ENCODE measurements at places on chromosomes 13 and 19.

DNA sequence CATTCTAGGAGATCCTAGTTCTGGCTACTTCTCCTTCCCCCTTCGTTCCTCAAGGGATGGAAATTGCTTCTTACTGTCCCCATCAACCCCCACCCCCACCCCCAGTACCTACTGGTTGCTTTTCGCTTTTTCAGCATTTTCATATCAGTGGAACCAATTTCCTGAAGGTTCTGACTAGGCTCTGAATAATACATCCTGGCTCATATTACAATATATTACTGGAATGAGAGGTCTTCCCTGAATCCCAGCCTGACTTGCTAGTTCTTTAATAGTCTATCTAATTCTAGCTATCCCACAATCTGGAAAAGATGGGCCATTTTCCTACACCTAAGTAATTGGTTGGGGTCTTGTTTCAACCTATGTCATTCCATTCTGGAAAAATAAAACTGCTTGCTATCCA is 207.4 kb downstream of the COG6 start:
- no peak for DNase-seq

DNA sequence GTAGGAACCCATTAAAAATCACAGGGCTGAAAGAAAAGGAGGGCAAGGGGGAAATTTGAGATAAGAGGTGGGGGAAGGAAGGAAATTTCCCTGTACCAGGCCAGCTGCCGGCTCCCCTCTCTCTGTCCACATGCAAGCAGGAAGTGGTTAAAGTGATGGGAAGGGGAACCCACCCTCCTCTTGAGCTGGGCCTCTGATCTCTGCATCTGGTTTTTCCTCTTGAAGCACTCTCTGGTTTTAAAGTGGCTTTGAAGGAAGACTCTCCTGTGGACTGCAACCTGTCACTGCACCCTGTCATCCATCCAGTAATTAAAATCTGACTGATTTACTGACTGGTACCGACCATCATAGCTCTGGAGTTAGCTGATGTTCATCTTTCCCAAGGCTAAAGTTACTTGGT is 239.6 kb downstream of the TSHZ3 start:
- no peak for DNase-seq

DNA sequence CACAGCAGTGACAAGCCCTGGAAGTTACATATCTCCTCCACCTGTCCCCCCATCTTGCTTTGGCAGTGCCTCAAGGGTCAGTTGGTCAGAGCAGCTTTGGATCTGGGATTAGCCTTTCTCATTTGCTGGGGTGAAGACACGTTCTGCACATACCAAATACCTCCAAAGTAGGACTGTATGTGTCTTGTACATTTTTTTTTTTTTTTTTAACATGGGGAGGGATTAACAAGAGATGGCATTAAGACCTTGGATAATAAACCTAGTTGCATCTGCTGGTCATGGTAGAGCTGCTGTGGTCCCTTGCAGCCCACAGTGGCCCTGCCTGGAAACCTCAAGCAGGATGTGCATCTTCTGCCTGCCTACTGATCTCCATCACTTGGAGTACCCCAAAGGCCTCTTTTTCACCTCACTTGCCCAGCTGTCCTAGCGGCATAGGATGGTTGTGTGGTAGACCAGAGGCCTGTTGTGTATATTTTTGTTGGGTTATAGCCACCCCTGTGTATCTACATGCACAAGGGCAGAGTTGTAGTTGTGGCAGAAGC is 2.5 kb downstream of the RPS19 start:
- no peak for DNase-seq

- DNase-seq: no peak
Observed at GRCh38 chr13:40631605-40632004, 34.8 kb downstream of the FOXO1 start.

DNA sequence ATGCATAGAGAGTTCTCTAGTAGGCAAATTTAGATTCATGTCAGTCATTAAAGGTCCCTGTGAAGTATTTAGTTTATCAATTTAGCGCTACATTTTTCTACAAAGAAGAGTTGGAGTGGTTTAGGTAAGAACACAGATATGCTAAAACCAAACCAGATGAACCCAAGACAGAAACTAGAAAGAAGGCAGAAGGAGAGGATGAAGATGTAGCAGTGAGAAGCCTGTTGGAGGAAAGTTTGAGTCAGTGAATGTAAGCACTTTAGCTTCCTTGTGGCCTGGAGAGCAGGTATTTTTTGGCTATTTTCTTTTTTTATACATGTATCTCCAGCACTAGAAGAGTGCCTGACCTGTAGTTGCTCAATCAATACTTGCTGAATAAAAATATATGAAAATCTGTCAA is 223.7 kb downstream of the KCNRG start:
- DNase-seq: no peak

GRCh38 chr19:36103842-36104552 is 6.9 kb upstream of the OVOL3 start:
- no peak for DNase-seq

DNA sequence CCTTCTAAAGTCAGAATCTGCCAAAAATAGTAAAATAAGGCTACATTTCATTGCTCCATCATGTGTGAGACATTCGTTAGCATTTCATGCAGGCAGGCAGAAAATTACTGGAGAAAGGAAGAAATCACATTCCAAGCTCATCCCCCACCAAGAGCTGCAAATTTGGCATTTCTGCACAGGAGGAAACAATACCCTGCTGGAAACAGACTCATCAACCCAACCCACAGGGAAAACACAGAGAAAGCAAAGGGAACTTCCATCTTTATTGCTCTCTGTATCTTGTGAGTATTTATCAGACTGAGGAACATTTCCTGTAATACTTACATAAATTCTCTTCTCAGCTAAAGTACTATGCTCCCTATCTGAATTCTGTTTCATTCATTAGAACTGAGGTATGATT is 95.7 kb downstream of the KCTD12 start:
- DNase-seq: no peak

DNA sequence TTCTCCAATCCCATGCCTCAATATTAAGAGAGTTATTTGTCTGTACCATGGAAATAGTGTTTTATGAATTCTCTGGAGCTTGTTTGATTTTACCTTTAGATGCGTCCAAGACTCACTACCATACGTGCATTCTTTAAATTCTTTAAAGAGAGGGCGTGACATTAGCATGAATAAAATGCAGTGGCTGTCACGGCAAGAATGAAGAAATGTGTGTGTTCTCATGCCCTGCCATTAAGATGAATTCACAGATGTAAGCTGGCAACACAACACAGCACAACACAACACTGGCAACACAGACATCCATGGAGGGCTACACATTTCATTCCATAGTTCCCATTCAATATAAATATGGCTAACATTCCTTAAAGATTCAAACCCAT is 213.4 kb downstream of the ENOX1 start:
- no peak for DNase-seq

GRCh38 chr13:95113601-95114000 is 187.7 kb downstream of the ABCC4 start:
- no peak for DNase-seq

DNA sequence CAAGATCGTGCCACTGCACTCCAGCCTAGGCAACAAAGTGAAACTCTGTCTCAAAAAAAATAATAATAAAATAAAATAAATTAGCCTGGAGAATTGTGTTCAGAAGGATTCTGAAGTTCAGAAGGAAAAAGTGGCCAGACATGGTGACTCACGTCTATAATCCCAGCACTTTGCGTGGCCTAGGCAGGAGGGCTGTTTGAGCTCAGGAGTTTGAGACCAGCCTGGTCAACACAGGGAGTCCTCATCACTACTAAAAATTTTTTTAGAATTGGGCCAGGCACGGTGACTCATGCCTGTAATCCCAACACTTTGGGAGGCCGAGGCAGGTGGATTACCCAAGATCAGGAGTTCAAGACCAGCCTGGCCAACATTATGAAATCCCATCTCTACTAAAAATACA is 6.0 kb downstream of the RDH8 start:
- DNase-seq: no peak

DNA sequence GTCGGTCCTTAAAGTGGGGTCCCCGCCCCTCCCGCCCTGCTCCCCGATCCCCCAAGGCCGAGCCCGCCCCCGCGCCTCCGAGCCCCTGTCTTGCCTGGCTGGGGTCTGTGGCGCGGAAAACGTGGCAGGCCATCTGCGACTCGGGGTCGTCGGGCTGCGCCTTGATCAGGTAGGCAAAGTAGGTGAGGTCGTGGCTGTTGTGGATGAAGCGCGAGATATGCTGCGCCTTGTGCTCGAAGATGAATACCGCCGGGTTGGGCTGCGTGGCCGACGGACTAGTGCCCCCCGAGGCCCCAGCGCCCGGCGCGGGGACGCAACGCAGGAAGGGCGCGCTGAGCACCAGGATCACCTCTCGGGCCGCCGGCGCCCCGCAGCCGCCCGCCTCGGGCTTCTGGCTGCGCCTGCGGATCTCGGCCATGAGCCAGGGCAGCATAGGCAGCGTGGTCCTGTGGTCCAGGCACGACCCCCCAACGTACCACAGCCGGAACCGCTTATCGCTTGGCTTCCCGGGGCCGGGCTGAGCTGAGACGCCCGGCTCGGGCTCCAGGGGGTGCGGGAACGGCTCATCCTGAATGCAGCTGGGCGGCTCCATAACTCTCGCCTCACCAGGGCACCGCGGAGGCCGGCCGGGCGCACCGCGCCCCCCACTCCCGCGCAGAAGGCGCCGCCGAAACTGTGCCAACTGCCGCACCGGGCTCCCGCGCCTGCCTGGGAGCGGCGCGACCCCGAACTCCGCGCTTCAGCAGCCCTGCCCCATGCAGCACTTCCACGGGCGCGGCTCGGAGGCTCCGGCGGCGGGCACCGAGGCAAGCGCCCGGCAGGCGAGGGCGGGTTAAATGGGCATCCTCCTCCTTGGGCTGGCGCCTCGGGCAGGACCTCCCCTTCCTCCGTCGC is 546 bp downstream of the TBC1D4 start:
- peak; percentile 3 for DNase-seq

DNA sequence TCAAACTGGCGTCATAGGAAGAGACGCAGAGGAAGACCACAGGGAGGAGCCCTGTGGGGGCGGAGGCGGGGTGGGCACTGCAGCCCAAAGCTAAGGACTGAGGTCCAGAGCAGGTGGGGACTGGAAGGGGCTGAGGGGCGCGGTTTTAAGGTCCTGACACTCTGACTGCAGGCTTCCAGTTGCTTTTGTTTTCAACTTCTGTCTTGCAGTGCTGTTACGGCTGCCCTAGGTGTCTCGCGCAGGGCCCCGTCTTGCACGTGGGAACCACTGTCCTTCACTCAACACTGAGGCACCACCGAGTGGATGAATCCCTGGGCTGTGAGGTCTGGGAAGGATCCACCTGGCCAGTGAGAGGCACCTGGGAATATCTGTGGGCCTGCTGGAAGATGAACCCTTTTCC is 76.0 kb downstream of the TEX29 start:
- DNase-seq: no peak

GRCh38 chr13:88526186-88526852 is 855.1 kb downstream of the SLITRK5 start:
- no peak for DNase-seq

GRCh38 chr13:70844391-70845108 is 736.3 kb upstream of the KLHL1 start:
- no peak for DNase-seq

- no peak for DNase-seq
Observed at GRCh38 chr13:110458017-110458416, 103.5 kb downstream of the RAB20 start.

- no peak for DNase-seq
Observed at GRCh38 chr19:35429698-35430408, 18.2 kb upstream of the FFAR2 start.

DNA sequence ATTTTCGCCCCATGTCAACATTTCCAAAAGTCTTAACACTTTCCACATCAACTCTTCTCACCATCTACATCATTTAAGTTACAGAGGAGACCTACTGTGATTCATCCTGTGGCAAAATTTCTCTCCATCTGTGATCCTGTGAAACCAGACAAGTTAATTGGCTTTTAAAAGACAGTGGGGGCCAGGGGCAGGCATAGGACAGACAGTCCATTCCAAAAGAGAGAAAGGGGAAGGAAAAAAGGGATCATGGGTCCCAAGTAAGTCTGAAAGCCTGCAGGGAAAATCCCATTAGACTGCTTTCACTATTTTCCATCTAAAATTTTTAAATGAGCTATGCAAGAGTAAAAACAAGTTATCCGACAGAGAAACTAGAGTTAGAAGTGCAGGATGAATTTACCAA is 121.0 kb downstream of the MRPL57 start:
- DNase-seq: peak; percentile 3

DNA sequence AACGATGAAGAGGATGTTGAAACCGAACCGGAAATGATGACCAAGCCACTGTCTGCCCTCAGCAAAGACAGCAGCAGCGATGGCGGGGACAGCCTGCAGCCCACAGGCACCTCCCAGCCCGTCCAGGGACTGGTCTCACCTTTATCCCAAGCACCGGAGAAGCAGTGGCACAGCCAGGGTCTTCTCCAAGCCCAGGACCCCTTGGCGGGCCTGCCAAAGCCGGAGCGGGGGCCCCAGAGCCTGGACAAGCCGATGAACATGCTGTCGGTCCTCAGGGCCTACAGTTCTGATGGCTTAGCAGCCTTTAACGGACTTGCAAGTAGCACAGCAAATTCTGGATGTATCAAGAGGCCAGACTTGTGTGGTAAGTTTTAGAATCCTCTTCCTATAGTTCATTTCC is 177.0 kb downstream of the ZNF536 start:
- no peak for DNase-seq

GRCh38 chr13:31167490-31167889 is 5.8 kb upstream of the HSPH1 start:
- no peak for DNase-seq

DNA sequence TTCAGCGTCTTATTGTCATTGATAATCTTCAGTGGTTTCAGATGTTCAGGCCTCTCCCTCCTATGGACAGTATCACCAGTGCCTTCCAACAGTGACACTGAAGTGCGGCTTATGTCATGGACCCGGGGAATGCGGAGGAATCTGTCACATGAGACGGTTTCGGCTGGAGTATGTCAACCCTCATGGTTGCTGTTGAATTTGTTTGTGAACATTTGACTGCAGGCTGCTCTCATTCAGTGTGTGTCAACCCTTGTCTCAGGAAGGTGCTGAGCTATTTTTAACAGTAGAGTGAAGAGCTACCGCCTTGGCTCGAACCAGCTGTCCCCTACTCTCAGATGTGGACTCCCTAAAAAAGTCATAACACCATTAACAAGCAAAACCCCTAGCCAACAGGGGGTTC is 138.8 kb upstream of the RNF113B start:
- no peak for DNase-seq

- DNase-seq: peak; percentile 75
Observed at GRCh38 chr19:3556978-3557460, 367 bp downstream of the MFSD12 start.

DNA sequence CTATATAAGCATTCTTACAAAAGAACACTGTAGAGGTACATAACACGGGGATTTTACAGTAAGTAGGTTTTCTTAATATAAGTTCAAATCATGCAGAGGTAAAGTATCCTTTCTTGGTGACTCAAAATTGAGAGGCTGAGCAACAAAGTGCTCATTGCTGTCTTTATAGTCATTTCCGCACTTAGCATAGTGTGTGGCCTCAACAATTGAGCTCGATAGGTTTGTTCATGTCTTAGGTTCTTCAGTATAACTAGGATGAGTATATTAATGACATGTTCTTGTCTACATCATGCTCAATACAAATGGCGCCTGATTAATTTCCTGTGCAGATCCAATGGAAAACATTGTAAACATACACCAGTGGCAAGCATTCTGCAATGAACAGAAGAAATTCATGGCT is 1.4 kb downstream of the WDFY2 start:
- DNase-seq: no peak
